ENCODE measurements at places on chromosomes 2 and 18.

GRCh38 chr2:28668106-28668814, 83.4 kb upstream of the PPP1CB start:
- DNase-seq, result no peak

DNA sequence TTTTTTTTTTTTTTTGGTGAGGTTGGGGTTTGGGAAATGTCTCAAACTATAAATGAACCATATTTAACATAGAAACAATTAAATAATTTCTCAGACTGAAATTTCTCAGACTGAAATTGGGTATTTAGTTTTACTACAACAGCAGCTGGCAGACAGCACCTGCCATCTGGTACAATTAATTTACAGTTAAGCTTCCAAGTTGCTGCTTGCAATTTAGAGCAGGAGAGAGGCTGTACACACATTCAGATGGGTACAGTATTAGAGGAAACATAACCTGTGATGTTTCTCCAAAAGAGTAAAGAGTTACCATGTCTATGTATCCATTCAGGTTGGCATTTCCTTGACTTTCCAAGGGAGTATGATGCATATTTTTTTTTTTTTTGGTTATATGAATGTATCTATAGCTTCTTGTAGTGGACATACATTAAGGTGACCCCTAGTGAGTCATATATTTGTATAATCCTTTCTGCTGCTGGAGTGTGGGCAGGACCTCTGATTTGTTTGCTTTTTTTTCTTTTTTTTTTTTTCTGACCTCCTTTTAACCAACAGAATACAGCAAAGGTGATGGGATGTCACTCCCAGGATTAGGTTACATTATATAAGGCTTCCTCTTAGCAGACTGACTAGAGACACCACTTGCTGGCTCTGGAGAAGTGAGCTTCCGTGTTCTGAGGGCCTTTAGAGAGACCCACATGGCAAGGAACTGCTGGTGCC, 201.7 kb downstream of the PTH2R start:
- no peak for DNase-seq

GRCh38 chr18:22560797-22561196, 143.1 kb upstream of the CTAGE1 start:
- no peak for DNase-seq

DNA sequence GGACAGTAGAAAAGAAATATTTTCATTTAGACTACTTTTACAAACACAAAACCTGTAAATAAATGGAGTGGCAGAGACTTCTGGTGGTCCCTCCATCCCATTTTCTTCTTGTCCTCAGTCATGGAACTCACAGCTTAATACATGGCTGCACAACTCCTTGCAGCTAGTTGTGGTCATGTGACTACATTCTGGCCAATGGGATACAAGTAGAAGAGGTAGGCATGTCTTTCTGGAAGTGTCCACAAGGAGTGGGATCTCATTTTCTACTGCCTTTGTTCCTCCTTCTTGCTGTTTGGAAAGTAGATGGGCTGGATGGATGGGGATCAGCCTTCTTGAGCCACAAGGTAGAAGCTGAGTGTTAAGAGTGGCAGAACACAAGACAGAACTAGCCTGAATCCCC, 555.8 kb downstream of the SATB2 start:
- no peak for DNase-seq

- no peak for DNase-seq
Measured at GRCh38 chr2:235592430-235592829, 98.6 kb downstream of the AGAP1 start.

DNA sequence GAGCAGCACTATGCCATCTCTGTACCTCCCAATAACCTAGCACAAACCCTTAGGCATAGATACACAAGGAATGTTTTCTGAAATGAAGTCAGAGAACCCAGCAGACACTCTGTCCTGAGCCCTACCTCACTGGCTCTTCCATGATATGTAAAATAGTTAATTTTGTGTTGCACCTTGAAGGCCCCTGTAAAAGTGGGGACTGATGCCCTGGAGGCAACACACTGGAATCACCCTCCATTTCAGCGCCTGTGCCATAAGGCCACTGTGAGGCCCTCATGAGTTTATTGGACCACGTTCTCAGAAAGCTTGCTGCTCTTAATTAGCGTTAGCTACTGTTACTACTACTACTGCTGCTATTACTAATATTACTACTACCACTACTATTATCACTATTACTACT, 670.1 kb upstream of the SOX11 start:
- no peak for DNase-seq
